ENCODE measurements at places on chromosomes 12 and 14.

- DNase-seq = no peak
Observed at GRCh38 chr14:104200106-104200505, 61.7 kb downstream of the KIF26A start.

GRCh38 chr12:53061404-53062010 lies 11.6 kb downstream of the TNS2 start:
- DNase-seq = no peak

- no peak for DNase-seq
Observed at GRCh38 chr12:14169281-14169680, 187.9 kb upstream of the GRIN2B start.

DNA sequence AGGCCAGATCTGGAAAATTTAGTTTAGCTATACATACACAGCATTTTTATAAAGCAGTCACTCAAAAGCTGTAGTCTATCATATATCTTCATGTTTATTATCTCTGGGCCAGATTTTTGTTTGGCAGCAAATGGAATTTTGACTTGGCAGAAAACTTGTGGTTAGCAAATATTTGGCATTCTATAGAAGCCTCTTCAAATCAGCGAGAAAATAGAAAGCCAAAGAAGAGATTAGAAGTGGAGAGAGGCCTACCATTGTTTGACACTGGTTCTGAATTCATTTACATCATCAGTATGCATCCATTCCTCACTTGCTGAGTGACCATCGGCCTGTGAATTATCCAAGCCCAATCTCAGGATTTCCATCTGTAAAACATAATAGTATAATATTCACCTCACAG lies 1077.6 kb downstream of the GALC start:
- DNase-seq = no peak

All from activated naive CD8-positive, alpha-beta T cell treated with anti-CD3 and anti-CD28 coated beads for 36 hours (primary cell).